ENCODE measurements at places on chromosomes 3 and 15.

- DNase-seq: no peak
Measured at GRCh38 chr3:55574671-55575070, 87.6 kb upstream of the WNT5A start.

- no peak for DNase-seq
Measured at GRCh38 chr3:155963570-155963969, 93.1 kb downstream of the GMPS start.

DNA sequence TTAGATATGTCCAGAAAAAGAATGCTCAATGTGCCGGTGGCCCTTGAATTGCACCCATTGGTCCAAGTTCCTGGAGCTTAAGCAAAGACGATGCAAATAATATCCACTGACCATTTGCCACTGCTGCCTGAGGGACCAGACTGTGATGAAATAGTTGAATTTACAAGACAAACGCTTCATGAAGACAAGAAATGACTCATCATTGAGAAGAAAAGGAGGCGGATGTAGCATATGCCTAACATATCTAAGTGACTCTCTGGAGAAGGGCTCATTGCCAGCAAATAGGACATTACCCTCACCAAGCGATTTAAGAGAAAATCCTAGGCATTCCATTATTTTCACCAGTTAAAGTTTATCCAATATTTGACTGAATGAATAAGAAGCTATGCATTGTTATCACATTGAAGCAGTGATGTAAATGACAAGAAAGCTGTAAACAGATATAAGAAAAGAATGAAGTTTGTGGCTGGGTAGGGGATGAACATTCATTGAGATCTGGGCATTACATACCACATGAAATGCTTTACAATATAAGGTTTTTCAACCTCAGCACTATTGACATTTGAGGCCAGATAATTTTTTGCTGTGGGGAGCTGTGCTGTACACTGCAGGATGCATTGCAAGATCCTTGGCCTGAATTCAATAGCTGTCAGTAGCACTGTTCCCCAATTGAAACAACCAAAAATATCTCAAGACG is 48.9 kb upstream of the CPNE4 start:
- DNase-seq: no peak

DNA sequence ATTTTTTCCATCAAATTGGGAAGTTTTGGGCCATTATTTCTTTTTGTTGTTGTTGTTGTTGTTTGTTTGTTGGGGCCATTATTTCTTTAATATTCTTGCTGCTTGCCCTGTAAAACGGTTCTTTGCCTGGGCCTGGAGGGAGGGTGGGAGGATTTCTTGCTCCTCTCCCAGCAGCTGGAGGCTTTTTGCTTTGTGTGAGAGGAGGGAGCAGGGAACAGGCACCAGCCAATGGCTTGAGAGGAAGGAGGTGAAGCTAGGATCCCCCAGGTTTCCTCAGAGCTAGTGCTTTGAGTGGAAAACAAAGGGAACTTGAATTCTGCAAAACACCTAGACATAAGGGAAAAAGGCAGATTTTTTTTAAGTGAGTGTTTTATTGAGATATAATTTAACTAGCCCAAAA is 61.2 kb upstream of the DNAJC19 start:
- DNase-seq: no peak

- no peak for DNase-seq
Measured at GRCh38 chr3:50978991-50979667, 304.4 kb downstream of the DOCK3 start.

- no peak for DNase-seq
Measured at GRCh38 chr3:151976211-151977050, 103.0 kb downstream of the SUCNR1 start.

GRCh38 chr3:144028798-144029411 is 57.3 kb downstream of the DIPK2A start:
- no peak for DNase-seq

- DNase-seq: no peak
Measured at GRCh38 chr3:13688034-13688433, 139.1 kb downstream of the FBLN2 start.

DNA sequence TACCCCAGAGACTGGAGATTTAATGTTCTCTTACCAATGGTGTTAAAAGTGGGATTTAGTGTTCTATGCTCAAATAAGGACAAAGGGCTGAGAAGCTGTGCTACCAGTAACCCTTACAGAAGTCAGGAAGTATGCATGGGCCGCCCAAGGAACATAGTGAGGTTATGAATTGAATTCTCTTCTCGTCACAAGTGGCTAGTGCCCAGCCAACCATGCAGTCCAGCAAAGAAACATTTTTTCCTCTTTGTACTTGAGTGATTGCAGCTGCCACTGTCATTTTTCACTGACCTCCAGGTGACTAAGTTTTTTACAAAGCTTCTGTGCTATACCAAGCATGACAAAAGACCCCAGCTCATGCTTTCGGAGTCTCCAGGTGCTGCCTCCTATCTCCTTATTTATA is 110.6 kb upstream of the DCBLD2 start:
- DNase-seq: no peak

DNA sequence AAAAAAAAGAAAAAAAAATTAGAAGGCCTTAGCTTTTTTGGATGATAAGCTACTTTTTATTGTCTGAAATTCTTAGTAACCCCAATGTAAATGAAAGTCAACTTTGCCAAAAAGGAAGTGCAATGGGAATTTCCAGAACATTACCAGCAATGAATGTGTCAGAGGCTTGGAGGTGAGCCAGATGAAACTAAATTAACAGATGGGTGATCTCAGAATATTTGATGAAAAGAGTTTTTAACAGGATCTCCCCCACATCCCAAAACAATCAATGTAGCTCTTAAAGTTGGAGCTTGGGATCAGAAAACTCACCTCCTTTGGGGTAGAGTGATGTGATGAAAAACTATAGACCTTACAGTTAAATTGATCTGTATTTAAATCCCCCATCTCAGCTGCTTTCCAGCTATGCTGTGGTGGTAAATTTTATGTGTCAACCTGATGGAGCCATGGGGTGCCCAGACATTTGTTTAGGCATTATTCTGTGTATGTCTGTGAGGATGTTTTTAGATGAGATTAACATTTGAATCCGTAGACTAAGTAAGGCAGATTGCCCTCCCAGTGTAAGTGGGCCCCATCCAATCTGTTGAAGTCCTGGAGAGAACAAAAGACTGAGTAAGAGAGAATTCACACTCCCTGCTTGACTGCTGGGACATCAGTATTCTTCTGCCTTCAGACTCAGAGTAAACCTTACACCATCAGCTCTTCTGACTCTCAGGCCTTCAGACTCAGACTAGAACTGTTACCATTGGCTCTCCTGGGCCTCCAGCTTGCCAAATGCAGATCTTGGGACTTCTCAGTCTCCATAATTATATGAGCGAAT is 84.3 kb upstream of the TNFSF10 start:
- no peak for DNase-seq

DNA sequence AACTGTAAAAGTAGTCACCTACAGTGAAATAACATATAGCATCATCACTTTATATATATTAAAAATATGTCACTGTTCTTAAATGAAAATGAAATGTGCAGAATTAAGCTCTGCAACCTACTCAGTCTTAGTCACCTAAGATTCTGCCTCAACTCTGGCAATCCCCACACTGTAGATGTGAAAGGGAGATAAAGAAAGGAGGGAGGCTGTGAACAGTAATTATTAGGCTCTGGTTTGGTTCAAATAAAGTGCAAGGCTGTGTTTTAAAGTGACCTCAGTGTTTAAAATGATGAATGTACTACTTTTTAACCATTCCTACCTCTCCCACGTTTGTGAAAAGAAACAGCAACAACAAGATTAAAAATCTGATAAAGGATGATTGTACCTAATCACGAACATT is 72.2 kb downstream of the ATP8B4 start:
- DNase-seq: no peak
